ENCODE measurements at places on chromosomes 13 and 19. TPM values are rescaled to one million over a fixed set of nuclear protein-coding genes. Genes with fewer than 3 reads are reported as not detected.

OXGR1 gene
- total RNA-seq: not detected

PSG3 gene
- not detected for total RNA-seq

CBY2 gene
- total RNA-seq: not detected

FEM1A gene
- total RNA-seq: 10.0 TPM

TNNT1 gene
- not detected for total RNA-seq

GRCh38 chr13:107866032-107866940 lies 349.1 kb downstream of the LIG4 start:
- peak; percentile 26 for DNase-seq

DNA sequence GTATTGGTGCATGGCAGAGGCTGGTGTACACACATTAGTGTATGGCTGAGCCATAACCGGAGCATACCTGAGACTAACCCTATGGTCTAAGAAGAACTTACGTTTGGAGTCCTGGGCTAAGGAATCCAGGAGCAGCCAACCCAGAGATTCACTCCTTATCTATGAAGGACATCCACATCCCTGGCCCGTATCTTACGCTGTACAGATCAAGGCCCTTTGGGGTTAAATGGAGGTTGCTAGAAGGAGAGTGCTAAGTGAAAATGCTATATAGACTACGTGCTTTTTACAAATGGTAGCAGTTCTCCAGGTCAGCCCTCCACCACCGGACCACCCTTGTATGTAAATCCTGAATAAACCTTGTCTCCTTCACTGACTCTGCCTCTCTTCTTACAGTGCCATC lies 1.9 kb upstream of the SUGT1 start:
- peak; percentile 3 for DNase-seq

- DNase-seq: no peak
Measured at GRCh38 chr19:35249146-35249847, 495 bp downstream of the LSR start.

- no peak for DNase-seq
Measured at GRCh38 chr19:41698746-41699230, 9.6 kb upstream of the CEACAM5 start.

GRCh38 chr13:64697226-64697625 lies 2532.9 kb downstream of the PCDH9 start:
- peak; percentile 67 for DNase-seq

GRCh38 chr19:50772476-50772875 lies 2.2 kb downstream of the GPR32 start:
- DNase-seq: peak; percentile 49

- peak; percentile 33 for DNase-seq
Measured at GRCh38 chr19:23075031-23075733, 41.6 kb upstream of the ZNF730 start.

DNA sequence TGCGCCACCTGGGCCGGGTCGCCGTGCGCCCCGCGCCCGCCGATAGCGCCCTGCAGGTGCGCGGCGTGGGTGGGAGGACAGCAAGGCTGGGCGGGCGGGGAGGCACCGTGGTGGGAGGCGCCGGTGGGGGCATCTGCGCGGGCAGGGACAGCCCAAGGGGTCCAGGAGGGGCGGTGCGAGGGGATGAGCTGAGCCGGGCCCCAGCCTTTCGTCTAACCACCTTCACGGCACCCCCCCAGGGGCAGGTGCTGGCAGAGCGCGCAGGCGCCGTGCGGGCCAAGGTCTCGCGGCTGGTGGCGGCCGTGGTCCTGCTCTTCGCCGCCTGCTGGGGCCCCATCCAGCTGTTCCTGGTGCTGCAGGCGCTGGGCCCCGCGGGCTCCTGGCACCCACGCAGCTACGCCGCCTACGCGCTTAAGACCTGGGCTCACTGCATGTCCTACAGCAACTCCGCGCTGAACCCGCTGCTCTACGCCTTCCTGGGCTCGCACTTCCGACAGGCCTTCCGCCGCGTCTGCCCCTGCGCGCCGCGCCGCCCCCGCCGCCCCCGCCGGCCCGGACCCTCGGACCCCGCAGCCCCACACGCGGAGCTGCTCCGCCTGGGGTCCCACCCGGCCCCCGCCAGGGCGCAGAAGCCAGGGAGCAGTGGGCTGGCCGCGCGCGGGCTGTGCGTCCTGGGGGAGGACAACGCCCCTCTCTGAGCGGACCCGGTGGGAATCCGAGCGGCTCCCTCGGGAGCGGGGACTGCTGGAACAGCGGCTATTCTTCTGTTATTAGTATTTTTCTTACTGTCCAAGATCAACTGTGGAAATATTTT lies 3.1 kb downstream of the KISS1R start:
- DNase-seq: peak; percentile 21

DNA sequence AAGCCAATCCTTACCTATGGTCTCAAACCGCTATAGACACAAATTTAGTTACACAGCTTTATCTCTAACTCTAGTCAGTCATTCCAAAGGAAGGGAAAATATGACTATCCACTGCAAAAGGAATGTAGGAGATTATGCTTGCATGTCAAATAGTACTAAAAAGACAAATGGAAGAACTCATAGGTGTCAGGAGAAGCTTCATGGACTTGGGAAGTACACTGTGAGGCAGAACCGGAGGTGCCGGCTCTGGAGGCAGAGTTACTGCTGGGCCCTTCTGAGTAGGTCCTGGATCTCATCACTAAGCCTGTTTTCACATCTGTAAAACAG lies 97.5 kb downstream of the FOXO1 start:
- no peak for DNase-seq

DNA sequence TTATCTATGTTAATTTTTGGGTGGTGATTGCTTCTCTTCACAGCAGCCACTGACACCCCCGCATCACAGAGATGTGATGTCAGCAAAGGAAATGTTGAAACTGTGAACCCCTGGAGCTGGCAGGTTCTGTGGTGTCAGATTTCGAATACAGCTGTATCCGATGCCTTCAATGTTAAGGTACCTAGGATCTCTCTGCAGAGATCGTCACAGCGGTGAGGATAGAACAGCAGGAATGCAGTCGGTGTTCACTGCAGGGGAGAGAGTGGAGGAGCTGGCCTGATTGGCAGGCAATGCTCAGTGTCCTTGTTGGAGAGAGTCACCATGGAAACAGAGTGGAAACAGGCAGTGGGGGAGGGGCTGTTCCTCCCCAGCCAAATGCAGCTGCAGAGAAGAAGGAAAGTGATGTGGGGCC lies 79.5 kb upstream of the ZNF835 start:
- DNase-seq: no peak

- DNase-seq: no peak
Measured at GRCh38 chr13:67033170-67033569, 197.0 kb downstream of the PCDH9 start.

DNA sequence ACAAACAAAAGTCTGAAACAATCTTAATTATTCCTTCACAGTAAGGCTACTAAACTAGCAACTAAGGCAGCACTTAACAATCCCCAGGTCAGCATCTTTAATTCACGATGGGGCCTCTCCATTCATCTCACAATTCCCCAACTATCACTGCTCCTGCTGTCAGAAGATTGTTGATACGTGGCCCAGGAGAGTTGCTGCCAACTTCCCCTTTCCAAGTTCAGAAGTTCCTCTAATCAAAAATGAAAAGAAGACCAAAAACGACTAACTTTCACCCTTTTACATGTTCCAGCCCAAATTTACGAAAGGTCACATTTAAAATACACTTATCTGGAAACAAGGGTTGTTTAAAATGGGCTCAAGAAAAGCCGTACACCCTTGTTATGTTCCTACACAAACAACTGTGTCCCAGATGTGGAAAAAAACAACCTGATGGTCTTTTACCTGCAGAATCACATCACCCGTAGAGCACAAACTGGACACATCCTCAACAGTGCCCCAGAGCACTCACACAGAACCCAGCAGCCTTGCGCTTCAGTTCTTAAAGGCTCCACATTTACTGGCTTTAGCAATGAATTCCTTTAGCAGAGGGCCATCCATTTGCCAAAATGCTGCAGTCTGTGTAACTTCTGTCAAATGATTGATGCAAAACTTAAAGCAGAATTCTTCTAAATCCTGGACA lies 38.0 kb downstream of the PHF11 start:
- no peak for DNase-seq

DNA sequence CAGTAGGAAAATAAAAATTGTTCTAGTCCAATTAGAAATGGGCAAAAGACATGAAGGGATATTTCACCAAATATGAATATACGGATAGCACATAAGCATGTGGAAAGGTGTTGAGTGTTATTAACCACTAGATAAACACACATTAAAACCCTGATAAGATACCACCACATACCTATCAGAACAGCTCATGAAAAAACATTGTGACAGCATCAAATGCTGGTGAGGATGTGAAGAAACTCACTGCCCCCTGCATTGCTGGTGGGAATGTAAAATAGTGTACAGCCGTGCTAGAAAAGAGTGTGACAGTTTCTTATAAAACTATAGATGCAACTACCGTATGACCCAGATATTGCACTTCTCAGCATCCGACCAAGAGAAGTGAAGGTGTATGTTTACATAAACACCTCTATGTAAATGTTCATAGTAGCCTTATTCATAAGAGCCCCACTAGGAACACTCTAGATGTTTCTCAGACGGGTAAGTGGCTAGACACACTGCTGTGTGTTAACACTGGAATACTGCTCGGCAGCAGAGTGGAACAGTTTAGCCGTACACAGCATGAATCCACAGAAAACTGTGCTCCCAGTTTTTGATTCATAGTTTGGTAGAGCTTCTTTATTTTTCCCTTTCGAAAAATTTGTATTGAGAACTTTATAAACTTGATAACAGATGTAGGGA lies 321.1 kb downstream of the MYO16 start:
- DNase-seq: no peak

- DNase-seq: peak; percentile 75
Measured at GRCh38 chr19:17847538-17848366, at the start of gene JAK3. Gene JAK3, minus strand, starts transcription at chr19:17847982. Its CDS starts 3,565 bp downstream, at chr19:17844417.

DNA sequence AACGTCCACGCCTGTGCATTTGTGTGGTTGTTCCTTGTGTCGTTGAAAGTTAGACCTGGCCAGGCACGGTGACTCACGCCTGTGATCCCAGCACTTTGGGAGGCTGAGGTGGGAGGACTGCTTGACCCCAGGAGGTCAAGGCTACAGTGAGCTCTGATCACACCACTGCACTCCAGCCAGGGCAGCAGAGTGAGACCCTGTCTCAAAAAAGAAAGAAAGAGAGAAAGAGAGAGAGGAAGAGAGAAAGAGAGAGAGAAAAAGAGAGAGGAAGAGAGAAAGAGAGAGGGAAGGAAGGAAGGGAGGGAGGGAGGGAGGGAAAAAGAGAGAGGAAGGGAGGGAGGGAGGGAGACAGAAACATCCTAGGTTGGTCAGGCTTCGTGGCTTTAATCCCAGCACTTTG lies 5.1 kb downstream of the ZNF114 start:
- no peak for DNase-seq

GRCh38 chr13:98462241-98462882 lies 114.5 kb downstream of the STK24 start:
- no peak for DNase-seq

DNA sequence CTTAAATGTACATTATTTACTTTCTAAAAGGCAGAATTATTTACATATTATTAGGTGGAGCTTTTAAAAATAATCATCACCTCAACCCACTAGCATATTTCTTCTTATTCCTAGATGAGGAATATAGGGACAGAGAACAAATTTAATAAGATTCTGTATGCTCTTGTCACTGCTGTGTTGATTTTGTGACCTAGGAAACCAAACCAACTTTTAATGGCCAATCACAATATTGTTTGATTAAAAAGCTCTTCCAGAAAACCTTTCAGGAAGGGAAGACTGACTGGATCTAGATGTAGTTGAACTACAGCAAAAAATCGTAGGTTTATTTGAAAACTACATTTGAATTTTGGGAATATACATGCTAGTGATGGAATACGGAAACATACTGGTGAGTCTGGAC lies 91.8 kb upstream of the RAP2A start:
- DNase-seq: peak; percentile 25

- no peak for DNase-seq
Measured at GRCh38 chr13:34647379-34648150, 294.5 kb upstream of the NBEA start.
